Cerebellar cortex (tissue), 1 donor: ENCODE measurements at places on chromosomes 4 and X.

GRCh38 chrX:10199212-10199611 is 42.4 kb downstream of the CLCN4 start:
- no peak for DNase-seq

DNA sequence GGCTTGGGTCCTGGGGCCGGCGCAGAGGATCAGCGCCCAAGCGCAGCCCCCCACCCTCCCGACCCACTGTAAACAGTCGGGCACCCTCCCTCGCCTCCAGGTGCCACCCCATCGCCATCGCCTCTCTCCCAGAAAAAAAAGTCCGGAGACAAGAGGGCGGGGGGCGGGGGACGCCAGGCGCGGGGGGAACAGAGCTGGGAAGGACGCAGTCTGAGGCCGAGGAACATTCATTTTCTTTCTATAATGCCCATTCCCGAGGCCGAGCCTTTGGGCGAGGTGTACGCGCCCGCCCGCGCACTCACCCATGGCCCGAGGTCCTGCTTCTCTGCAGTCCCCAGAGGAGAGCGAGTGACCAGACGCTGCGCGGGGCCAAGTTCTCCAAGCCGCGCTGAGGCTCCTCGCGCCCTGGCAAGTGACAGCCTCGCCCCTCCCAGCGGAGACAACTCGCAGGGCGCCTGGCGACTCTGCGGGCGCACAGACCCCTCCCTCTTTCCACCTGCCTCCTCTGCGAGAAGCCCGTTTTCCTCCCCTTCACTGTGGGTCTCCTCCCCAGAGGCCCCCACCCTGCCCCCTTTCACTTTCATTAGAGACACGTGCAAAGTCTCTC is 63.5 kb upstream of the WDR17 start:
- DNase-seq = peak; percentile 10

GRCh38 chr4:114815760-114816159 is 217.2 kb downstream of the UGT8 start:
- DNase-seq = no peak

DNA sequence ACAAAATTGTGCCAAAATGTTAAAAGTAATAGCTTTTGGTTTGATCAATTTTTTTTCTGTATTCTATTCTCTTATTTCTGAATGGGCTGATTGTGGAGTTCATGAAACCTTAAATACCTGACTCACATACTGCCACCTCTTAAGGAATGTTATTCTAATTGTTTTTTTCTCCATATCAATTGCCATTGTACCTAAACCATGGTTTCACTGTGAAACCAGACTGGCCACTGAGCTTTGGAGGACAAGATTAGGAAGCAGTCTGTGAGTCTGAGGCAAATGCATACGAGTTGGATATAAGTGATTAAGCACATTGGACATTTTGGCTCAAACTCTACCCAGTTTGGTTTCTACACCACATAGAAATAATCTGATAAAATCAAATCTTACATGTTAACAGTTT is 184.0 kb downstream of the IQCM start:
- DNase-seq = no peak

GRCh38 chrX:56313308-56313707 is 81.2 kb downstream of the KLF8 start:
- DNase-seq = no peak

DNA sequence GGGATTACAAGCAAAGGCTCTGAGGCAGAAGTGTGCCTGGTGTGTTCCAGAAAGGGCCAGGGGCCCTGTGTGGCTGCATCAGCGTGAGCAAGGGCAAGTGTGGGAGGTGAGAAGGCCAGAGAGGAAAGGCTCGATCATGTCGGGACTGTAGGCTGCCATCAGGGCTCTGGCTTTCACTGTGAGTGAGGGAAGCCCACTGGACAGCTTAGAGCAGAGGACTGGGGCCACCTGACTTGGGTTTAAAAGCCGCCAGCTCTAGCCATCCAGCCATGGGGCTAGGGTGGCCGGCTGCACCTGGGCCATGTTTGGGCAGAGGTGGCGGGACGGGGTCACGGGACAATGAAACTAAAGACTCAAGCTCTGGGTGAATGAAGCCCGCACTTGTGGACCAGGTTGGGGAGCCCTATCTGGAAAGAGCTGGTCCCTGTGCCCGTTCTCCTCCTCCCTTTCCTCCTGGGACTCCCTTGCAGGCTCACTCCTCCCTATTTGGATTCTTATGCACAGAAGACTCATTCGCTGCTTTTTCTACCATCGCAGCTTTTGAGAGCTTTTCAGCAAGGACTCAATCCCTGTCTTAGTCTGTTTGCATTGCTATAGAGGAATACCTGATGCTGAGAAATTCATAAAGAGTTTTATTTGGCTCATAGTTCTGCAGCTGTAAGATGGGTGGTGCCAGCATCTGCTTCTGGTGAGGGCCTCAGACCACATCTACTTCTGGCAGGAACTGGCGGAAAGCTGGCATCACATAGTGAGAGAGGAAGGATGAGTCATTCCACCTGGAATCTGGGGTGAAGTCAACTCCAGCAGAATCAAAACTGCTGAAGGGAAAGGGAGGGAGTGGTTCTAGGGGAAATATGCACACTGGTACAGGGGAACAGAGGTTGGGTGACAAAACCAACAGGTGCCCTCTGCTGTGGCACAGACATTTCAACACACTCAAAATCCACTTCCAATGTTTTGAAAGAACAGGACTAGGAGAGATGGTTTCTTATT is 15.3 kb downstream of the CTAG1B start:
- DNase-seq = no peak

DNA sequence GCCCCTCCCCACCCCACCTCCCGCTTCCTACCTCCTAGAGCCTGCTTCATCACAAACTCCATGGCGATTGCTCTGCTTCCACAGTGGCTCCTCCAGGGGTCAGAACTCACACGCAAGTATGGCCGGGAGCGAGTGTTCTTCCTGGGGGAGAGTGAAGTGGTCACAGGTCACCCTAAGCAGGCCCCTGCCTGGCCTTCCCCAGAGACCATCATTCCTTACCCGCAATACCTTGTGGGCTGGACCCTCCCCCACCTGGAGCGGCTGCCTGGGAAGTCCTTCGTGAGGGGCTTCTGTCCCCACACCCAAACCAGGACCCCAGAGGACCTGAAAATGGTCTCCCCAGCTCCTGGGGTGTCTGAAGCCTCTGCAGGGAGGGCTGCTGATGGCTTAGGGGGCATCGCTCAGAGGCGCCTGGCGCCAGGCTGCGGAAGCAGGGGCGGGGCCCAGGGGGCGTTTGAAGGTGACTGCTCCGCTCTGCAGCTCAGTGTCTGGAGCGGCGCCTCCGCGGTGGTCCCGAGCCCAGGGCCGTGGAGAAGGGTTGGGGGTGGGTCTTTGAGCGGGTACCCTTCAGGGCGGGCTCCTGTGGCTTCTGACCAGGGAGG is 1.4 kb downstream of the CPLX1 start:
- DNase-seq = no peak

- no peak for DNase-seq
Measured at GRCh38 chr4:127993151-127993550, 27.9 kb downstream of the ABHD18 start.

DNA sequence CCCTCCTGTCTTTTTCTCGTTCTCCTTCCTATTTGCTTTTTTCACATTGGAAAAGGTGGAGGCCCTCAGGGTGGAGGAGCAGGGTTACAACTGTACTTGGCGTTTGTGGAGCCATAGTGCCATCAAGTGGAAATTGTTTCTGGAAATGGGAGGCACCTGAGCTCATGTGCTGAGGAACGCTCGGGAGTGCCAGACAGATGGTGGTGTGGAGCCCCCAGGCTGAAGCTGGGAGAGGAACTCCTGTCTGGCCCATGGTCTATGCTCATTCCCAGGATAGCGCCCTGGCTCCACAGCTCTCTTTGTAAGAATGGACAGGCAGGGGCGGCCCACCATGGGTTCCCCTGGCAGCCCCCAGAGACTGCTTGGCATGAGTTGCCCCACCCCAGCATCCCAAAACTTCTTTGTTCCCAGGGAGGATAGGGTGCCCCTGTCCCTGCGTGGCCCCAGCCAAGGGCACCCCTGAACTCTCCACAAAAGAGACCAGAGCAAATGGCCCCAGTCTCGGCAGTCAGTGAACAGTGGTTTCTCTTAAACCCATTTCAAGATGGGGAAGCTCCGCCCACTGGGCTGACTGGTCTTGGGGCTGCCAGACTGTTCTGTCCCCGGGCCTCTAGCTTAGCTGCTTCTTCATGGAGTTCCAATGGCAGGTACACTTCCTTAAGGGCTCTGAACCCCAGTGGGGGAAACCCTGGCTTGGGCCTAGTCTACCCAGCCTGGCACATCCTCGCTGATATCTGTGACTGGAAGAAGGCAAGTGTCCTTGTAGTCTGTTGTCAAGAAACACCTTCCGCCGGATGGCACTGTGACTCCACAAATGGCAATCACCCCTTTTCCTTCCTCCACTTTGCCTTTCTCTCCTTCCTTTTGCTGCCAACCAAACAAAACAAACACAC is 70.1 kb downstream of the NBDY start:
- DNase-seq = peak; percentile 79

- no peak for DNase-seq
Measured at GRCh38 chrX:22073928-22074327, 41.8 kb downstream of the PHEX start.

DNA sequence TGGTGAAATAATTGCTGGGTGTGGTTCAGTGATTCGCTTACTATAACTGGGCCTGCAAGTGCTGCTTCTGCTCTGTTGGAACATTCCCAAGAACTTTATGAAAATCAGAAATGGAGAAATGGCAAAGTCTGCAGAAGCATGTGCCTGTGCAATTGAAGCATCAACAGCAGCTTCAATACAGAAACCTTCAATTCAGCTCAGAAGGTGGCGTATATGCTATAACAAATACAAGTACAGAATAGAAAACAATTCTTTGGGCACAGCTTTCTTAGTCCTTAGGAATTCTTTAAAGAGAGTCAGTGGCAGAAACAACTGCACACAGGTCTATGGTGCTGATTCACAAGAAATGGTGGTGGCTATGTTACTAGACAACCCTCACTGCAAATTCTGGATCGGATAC is 18.0 kb upstream of the PDHA2 start:
- DNase-seq = no peak

DNA sequence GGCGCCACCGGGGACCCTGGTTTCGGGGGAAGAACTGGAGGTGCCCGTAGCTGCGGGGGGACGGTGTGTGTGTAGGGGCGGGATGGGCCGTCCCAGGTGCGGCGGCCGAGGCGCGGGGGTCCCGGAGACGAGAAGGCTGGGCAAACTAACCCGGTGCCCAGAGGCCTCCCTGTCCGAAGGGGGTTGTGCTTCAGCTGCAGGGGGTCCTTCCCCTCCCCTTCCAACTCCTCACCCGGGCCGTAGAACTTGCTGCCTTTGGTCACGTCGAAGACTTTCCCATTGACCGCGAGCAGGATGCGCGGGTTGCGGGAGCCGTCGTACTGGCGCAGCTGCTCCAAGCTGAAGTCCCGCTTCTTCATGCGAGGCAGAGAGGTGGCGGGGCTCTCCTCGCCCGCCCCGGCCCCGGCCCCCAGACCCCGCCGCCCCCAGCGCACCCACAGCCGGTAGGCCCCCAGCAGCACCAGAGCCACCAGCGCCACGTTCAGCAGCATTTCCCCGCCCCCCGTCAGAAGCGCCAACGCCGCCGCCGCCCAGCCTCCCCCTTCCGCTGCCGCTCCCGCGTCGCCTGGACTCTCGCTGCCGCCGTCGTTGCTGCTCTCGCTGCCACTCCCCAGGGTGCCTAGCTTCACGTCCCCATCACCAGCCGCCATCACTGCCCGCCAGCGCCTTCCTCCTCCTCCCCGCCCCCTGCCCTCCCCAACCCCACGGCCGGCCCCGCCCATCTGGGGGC is at the start of gene PGRMC2:
Gene PGRMC2, minus strand, starts transcription at position 673 of the 730 bp plus-strand sequence. Its CDS starts 23 bp downstream, at position 650.
- DNase-seq = no peak

DNA sequence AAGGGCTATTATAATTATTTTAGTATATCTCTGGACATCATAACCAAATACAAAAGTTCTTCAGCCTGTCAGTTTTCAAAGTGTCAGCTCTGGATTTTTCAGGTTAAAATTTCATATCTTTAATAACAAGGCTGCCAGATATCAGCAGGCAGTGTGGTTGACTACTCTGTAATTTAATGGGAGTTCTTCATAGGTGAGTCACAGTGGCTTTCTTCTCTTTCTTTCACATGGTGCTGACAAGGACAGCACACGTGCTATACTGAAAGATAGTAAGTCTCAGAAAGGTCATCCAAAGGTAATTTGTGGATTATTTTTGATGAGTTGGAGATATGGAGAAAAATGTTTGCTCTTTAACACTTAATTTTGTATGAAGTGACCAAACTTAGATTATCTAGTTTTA is 43.2 kb downstream of the GALNT7 start:
- no peak for DNase-seq

DNA sequence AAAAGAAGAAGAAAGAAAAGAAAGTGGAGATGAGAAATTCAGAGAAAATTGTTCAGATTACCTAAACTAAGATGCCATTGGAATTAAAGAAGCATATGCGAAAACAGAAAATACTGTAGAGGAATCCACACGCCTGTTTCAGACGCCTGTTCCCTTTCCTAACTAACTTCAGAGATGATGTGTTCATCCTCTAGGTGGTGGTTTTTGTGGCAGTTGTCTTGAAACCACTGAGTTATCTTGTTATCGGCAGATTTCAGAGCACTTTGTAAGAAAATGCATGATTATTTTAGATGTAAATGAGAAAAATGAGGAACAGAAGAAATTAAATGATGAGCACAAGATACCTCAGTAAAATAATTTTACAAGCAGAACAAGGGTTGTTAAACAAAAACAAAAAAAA is 48.3 kb downstream of the FUNDC1 start:
- DNase-seq = no peak

DNA sequence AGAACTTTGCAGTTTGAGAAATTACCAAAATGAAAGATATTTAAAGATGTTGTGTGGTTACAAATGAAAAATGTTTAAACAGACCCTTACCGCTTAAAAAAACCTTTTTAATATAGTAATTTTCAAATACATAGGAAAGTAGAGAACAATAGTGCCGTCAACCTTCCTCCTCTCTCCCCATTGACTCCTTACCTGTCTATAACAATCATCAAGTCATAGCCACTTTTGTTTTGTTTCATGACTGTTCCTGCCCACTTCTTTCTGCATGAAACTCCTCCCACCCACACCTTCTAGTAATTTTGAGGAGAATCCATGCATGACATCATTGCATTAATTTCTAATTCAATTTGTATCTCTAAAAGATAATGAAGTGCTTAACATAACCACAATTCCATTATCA is 76.5 kb upstream of the ATP8A1 start:
- no peak for DNase-seq

DNA sequence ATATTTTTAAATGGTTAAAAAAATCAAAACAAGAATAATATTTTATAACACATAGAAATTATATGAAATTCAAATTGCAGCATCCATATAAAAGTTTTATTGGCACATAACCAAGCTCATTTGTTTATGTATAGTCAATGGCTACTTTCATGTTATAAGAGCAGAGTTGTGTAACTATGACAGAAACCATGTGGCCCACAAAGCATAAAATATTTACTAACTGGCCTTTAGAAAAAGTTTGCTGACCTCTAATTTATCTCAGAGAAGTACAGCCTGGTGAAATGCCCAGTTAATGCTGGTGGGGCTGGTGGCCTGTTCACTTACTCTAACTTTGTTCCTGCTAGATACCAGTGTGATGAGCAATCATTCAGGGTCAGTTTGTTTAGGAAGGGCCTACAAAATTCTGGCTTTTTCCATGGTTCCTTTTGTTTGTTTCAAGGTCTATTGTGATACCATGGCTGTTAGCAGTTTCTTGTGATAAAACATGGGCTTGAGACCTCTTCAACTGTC is 104.6 kb downstream of the PPP1R2C start:
- no peak for DNase-seq
